Urinary bladder (tissue), 4 donors: ENCODE measurements at places on chromosomes 4 and X.

DNA sequence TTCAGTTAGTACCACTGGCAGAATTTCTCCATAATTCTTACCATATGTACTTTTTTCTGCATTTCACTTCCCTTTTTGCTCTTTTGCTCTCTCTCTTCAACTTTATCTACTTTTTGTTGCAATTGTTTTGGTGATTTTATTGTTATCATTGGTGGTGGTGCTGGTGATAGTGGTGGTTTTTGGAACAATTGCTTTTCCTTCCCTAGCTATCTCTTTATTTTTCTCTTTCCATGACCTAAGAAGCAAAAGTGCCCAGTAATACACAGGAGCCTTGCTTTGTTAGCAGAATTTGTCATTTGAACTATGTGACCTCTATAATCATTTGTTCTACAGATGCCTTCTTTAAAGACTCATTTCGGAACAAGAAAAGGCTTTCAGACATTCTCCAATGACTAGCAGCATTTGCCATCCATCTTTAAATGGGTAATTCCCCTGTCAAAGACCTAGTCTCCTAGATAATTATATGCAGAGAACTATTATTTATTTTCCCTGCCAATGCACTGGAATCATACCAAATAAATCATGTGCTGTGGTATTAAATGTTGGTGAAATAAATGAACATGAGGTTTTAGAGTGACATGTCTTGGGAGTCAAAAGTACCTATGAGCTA, 154.5 kb downstream of the GASK1B start:
- no peak for DNase-seq

- no peak for DNase-seq
These were observed 98.8 kb upstream of the EOLA2 start for GRCh38 chrX:150037041-150037440.

DNA sequence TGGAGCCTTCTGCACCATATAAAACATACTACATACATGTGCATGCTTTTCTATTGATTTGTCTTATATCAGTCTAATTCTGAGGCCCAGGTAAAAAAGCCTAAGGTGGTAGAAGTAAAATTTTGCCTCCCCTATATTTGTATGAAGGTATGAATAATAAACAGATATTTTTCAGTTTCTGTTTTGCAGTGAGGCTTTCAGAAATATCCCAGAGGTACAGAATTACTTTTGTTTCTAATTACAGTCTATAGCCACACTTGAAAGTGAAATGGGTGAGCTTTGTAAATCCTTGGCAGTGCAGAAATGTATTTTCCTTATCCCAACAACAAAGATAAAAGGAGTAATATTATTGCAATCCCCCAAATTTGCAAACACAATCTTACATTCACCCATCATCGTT, 59.5 kb downstream of the DDX60 start:
- no peak for DNase-seq

- DNase-seq = no peak
These were observed 5.5 kb upstream of the NKX1-1 start for GRCh38 chr4:1411436-1412375.

GRCh38 chr4:47721892-47722575, 115.8 kb downstream of the CORIN start:
- no peak for DNase-seq
